AG10803 (cell line): ENCODE measurements at places on chromosomes 3 and 15.

DNA sequence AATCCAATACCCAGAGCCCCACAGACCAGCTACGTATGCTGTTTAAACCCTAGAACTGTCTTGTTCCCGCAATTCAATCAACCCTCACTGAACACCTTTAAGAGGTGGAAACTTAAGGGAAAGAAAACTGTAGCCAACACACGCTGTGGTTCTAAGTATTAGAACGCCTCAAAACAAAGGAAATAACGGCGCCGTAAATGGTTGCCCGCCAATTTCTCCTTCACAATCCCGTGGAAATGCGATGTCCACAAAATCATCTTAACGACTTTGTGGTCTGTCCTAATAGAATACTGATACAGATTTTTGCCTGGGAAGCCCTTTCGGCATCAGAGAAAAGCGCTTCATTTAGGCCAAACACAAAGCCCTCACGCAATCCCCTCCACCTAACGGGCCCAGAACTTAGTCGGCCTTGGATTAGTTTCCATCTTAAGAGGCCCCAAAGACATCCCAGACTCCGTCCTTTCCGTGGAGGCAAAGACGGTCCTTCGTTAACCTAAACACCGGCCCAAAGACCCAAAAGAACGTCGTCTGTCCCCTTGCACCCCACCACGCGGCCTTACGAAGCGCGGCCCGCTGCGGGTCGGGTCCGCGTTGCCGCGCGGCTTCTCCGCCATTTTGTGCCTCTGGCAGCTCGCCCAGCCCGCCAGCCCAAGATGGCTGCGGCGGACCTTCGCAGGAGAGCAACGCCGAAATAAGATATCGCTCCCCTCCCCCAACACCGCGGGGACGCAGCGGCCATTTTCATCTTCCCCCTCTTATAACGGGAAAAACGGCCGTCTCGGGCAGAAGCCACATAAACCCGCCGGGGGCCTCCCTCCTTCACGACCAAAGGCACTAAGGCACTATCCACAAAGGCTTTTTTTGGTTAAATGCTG lies 763 bp downstream of the TRA2B start:
- peak; percentile 85 for DNase-seq

DNA sequence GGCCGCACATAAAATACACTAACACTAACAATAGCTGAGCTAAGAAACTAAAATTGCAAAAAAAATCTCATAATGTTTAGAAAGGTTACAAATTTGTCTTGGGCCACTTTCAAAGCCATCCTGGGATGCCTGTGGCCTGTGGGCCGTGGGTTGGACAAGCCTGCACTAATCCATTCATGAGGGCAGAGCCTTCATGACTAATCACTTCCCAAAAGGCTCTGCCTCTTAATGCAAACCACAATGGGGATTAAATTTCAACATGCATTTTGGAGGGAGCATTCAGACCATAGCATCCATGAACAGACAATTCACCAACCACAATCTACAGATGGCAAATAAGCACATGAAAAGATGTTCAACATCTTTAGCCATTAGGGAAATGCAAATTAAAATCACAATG lies 128.2 kb downstream of the SUCLG2 start:
- DNase-seq: peak; percentile 96

DNA sequence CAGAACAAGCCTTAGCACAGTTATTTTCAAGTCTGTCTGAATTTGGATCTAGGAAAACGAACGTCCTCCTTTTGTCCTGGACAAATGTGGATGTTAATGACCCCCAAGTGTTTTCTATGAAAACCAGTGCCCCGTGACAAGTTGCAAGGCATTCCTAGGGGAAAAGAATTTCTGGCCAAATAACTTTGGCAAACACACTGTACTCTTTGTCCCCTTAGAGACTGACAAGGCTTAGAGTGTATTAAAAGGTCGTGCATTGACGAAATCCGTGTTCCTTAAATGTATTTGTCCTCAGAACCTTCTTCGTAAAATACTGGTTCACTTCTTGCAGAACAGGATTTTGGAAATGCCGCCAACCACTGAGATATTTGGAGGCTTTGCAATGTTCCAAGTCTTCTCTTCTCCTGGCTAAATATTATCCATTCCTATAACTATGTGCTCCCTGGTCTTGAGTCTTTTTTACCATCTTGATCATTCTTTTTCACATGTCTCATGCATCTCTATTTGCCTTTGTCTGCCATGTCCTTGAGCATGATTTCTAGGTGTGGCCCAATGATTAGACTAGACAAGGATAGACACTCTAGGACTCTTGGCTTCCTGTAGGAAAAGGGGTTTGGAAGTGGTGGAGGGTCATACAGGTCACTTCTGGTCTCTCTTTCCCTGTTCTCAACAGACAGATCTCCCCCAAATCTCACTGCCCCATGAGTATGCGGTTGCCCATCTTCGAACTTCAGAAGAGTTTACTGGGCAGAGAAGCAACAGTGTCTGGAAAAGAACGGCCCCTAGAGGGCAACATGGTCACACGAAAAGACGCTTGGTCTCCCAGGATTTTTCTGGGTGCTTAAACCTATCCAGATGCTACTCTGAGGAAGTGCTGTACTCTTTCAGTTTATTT lies 117.5 kb downstream of the EDEM1 start:
- peak; percentile 62 for DNase-seq

DNA sequence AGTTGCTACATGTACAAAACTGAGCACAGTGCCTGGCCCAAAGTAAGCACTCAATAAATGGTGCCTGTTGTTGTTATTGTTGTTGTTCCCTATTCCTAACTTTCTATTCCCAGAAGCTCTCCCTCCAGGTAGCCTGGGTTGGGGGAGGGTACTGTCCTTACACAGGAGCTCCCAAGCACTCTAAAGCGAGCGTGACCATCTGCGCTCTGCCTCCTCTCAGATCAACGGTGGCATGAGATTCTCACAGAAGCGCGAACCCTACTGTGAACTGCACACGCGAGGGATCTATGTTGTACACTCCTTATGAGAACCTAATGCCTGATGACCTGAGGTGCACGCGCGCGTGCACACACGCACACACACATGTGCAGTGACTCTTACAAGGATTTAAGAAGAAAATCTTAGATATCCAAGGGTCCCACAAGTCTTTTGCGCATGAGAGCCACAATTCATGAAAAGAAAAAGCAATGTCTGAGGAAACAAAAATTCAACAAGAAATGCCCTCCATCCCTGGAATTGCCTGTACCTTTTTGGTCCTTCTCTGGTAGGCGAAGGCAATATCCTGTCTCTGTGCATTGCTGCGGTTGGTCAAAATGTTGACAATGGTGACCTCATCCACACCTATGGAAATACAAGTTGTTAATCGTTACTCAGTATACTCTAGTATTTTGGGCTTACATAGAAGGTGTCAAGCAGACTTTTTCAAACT lies 33.7 kb downstream of the ANXA2 start:
- no peak for DNase-seq

GRCh38 chr15:63918317-63918672 lies 84.5 kb upstream of the HERC1 start:
- DNase-seq: no peak

DNA sequence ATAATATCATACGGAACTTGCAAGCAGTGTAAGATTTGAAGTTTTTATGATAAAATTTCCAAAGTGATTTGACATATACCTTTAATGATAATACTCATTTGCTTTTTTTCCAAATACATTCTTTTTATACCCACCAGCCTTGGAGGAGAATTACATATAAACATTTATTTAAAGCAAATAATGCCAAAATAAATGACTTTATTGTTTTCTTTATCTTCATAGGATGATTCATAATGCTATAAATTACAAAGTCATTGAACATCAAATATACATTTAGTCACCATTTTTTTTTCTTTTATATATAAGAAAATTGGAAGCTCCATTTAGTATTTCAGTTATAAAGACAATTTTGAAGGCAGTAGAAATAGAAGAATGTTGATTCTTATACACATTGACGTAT lies 450.9 kb downstream of the NAALADL2 start:
- no peak for DNase-seq

GRCh38 chr3:28252001-28252431 lies 10.6 kb downstream of the CMC1 start:
- no peak for DNase-seq

GRCh38 chr15:68819495-68820294 lies 1.0 kb downstream of the ANP32A start:
- DNase-seq: peak; percentile 63

DNA sequence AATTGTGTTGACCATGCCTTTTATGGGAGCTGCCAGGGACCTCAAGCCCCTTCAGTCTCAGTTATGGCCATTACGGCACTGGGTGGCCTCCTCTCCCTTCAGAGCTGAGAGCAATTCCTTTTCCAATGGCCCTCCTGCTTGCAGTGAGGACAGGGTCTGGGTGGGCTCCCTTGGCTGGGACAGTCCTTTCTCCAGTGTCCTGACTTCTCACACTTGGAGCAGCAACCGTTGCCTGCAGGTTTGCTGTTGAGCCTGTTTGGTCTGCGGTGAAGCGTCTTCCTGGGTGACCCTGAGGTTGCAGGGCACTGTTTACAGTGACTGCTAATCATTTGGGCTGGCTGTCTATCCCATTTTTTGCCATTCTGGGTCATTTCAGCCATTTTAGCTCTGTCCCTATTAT lies 3.5 kb upstream of the CCDC80 start:
- DNase-seq: no peak

- no peak for DNase-seq
Observed at GRCh38 chr15:82040862-82041261, 5.0 kb downstream of the MEX3B start.

DNA sequence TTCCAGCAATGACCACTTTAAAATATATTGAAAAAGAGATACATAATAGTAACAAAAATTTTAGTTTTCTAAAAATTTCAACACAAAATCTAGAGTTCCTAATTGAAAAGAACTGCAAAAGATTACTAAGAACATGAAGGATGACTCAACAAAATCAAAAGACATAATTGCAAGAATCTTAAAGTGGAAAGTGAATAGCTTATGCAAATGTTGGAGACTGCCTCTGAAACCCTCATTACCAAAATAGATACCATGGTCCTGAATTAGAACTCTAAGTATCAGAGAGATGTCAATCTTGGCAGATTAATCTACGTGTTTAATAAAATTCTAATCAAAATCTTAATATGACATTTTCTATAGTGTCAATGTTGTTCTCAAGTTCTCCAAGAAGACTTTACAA lies 60.7 kb upstream of the SGO1 start:
- no peak for DNase-seq

DNA sequence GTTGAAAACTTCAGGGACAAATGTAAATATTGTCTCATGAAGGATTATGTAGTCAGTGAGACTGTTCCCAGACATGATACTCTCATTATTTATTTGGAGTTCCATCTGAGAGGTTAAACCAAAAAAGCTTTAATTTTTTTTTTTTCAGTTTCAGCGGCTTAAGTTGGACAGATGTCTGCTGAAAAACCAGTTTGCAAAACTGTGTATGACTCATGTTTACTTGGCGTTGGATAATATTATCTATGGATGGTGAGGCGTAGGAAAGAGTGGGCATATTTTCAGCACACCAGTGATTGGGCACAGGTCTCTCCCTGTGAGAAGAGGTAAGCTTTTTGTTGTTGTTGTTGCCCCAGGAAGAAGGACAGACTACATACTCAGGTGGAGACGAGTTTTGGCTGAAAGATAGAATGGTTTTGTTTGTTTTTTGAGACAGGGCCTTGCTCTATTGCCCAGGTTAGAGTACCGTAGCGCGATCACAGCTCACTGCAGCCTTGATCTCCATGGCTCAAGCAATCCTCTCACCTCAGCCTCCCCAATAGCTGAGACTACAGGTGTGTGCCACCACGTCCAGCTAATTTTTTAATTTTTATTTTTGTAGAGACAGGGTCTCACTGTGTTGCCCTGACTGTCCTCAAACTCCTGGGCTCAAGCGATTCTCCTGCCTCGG lies 16.4 kb upstream of the ANXA2 start:
- DNase-seq: peak; percentile 64

GRCh38 chr3:169755488-169755887 lies 9.4 kb downstream of the TERC start:
- no peak for DNase-seq

DNA sequence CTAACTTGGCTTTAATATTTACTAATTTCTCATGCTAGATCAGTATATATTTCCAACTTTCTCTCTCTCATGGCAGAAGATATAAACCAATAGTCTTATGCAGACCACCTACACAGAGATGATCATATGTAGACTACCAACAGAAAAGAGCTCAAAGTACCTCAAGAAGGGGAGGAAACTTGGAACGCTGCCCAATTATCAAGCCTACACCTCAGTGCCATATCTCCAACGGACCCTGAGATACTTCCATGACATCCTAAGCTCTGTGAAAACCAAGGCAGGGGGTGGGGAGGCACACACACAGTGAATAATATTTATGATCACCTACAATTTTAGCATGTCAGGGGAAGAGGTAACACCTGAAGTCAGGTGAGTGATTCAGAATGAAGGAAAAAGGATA lies 100.6 kb downstream of the STAG1 start:
- DNase-seq: no peak

DNA sequence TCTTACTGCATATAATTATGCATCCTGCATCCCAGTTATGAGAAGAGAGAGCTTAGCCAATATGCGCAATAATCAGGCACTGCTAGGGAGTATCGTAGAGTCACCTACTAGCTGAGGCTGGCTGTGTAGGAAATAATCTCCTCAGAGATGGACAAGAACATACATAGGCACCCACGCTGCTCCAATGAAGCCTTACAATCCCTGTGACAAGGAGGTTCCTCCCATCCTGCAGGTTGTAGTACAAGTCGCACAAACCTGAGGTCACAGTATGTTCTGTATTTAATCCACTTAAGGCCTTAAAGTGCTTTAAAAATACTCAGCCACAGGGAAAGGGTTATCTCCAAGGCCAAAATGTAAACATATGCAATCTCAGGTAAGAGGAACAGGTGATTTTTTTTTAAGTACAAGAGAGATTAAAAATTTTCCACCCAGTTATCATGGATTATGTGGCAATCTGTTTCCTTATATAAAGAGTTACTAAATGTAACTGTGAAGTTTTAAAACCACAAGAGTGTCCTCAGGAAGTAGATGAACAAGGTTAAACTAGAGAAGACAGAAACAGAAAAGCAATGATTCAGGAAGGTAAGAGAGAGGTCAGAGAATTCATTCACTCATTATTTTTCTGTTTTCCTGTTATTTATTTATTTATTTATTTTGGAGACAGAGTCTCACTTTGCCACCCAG lies 7.5 kb upstream of the COLQ start:
- DNase-seq: no peak

DNA sequence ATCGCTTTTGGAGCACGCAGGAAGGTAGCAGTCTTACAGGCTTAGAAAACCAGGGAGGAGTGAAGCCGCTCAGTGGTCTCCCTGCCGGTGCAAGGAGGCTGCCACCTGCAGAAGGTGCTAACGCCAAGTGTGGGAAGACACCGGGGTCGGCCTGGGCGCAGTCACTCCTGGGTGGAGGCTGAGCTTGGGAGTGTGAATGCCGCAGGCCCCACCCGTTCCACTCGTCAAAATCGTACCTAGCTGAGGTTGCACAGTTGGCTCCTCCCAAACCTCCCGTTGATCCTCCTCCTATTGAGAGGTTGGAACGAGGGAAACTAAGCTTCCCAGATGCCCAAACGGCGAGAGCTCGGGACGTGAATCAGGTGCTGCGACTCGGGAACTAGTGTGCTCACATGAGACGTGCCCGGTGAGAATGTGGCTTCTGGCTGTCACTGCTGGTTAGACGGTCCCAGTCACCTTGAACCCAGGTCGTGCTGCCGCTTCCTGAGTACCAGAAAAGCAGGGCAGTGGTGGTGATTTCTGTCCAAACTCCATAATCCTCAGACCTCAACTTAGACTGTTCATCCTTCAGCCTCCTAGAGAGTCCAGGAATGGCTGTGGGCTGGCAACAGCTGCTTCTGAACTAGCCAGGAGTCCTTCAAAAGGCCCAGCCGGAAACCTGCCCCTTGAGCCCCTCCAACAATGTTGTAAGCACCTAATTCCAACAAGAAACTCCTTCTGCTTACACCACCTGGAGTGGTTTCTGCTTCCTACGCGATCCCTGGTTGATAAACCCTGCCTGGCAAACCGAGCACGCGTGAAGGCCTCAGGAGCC lies 156.0 kb downstream of the XXYLT1 start:
- no peak for DNase-seq

GRCh38 chr15:63067306-63067705 lies 24.8 kb downstream of the TPM1 start:
- no peak for DNase-seq
